ENCODE measurements at places on chromosomes 13 and 19.

DNA sequence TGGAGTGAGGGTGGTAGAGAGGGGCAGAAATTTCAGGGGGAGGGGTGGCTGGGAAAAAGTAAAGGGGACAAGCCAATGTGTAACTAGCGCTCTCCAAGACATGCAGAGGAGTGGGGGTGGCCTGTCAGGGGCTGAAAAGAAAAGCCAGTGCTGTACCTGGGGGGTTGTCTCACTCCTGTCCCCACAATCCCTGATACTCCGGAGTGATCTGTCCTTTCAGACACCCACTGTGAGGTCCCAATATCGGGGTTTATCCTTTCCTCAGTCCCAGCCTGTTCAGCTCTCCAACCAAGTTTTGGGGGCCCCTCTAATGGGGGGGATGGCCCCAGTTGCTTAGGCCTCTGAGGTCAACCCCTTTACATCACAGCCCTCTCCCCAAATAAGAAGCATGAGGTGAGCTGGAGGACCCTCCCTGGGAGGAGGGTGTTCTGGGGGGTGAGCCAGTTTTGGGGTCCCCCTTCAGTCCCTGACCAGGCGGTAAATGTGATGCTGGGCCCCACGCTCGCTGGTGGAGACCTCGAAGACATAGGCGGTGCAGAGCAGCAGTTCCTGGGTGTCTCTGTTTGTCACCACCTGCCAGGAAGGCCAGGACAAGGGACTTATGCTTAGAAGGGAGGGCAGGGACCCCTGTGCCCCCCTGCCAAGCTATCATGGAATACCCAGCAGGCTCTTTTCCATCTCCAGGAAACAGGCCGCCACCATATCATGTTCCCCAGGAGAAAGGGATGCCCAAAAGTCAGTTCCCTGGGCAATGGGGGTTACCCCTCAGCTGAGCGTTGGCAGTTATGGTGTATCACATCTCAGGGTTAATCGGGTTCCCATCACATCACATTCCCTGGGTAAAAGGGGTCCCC, 5.9 kb downstream of the CD37 start:
- DNase-seq: no peak

- no peak for DNase-seq
These were observed 16.1 kb upstream of the SPART start for GRCh38 chr13:36362251-36362650.

DNA sequence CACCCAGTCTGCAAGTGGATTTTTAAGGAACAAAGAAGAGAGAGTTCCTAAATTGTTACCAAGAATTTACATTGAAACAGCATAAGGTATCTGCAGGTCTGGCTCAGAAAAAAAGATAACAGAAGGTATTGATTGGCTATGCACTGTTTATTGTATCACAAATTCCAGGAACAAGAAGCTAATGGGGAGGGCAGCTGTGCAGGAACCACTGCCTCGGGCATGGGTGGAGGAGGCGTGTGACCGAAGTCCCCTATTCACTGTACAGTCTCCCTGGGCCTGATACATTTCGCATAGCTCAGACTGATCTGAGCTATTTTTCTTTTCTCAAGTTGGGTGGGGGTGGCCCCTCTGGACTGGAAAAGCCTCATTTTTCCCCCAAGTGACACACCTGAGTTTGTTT, 11.7 kb downstream of the NECTIN2 start:
- DNase-seq: no peak

DNA sequence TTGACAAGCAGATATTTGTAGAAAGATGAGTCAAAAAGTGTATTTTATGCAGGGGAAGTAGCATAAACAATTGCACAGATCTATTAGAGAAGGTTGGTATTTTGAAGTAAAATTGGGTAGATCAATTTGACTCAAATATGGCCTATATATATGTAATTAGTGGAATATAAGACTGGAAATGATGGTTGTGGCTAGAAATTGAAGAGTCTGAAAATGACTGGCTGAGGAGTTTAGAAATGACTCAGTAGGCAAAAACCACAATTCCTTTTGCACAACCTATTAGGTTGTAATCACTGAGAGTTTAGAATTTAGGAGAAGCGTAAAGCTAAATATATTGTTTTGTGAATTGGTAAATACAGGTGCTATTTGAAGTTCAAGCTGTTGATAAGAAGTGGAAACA, 622.6 kb upstream of the PCDH20 start:
- no peak for DNase-seq

DNA sequence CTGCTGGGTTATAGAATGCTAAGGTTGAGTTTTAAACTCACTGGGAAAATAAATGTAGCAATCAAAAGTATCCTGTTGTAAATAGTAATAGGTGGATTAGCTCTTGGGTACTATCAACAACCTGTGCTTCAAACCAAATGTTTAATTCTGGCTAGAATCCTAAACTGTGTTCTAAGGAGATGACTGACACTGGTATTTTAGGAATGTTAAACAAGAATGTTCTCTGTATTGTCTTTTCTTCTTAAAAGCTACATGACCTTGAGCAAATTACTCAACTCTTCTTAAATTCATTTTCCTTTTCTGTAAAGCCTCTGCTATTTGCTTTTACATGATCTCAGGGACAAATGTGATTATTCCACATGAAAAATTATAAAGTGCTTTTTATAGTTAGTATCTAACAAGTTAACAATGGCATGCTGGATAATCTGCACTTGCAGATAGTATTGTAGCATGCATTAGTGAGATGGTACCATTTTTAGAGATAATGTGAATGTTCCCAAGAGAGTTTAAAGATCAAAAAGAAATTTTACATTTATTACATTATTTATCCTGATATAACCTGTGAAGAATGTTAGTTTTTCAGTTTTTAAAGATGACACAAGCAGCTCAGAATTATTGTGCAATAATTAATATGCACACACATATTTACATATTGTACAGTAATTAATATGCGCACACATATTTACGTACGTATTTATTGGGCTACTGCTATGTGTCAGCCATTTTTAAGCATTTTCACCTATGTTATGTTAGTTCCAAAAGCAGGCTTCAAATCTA, 13.6 kb upstream of the EPSTI1 start:
- no peak for DNase-seq

DNA sequence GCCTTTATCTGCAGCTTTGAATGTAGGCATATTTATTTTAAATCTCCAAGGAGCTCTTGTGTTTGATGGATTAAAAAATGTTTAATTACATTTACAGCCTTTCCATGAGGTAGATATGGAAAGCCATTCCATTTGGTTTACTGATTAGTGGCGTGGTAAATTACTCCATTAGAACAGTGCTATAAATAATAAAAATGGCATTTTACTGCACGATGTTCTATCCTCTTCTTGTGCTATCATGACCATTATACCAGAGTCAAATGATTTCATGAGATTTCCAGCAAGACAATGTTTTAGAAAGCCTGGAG, 250.9 kb upstream of the HTR2A start:
- no peak for DNase-seq

GRCh38 chr19:16878181-16878965, 10.4 kb upstream of the F2RL3 start:
- no peak for DNase-seq

- peak; percentile 72 for DNase-seq
These were observed 208.0 kb downstream of the SPRY2 start for GRCh38 chr13:80132741-80133601.

DNA sequence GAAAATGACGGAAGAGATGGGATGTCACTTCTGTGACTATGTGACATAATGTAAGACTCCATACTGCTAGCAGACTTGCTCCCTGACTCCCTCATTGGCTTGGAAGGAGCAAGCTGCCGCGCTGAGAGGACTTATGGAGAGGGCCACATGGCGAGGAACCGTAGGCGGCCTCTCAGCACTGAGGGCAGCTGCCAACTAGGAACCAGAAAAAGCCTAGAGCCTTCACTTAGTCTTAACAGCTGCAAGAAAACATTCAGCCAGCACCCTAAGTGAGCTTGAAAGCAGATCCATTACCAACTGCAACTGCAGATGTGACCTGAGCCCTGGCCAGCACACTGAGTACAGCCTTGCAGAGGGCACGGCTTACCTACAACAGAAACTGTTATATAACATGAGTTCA, 33.9 kb downstream of the USP12 start:
- DNase-seq: no peak

DNA sequence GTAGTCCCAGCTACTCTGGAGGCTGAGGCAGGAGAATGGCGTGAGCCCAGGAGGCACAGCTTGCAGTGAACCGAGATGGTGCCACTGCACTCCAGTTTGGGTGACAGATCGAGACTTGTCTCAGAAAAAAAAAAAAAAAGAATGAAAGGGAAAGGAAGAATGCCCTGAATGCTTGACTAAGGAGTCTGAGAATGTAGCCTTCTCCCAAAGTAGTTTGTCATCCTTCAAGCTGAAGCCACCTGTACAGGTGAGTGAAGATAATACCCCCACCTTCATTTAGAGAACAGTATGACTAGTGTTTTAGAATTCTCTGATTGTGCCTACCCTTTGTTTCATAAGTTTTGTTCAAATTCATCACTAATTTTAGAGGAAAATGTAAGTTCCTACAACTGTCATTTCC, 5.9 kb downstream of the RCBTB1 start:
- DNase-seq: no peak

DNA sequence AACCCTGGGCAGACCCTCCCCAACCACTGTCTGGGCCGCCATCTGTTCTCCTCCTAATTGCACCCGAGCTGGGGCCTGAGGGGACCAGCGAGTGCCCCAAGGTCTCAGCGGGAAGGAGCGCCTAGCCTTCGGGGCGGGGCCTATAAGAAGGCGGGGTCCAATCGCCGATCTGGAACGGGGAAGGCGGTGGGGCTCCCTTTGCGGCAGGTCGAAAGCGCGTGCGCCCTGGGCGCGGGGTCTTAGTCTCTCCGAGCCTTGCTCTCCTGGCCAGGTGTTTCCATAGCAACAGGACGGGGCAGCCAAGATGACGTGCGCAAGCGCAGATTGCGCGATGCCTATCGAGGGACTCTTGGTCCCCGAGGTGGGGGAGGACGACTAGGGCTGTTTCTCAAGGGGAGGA, 2.8 kb downstream of the MAST1 start:
- DNase-seq: peak; percentile 70

DNA sequence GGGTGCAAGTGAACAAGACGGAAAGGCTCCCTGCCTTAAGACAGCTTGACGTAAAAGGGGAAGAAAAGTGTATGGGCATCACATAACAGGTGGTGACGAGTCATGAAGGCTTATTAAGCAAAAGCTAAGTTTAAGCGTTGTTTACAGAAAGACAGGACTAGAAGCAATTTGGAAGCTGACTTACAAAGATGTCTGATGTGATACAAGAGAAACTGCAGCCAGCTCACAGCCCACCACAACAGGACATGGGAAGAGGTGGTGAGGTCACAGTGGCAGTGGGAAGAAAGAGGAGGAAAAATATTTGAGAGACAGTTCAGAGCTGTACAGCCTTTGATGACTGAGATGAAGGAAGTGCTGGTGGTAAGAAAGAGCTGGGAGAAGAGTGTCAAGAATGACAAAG, 181.6 kb downstream of the KLF12 start:
- DNase-seq: no peak

Measured in testis (tissue), 5 donors.